Karpas-422 (cell line): ENCODE measurements at places on chromosomes 7 and 10.

- DNase-seq, result no peak
Measured at GRCh38 chr10:103466734-103467133, 8.0 kb upstream of the CALHM1 start.

- no peak for DNase-seq
Measured at GRCh38 chr7:150449206-150449952, 1.1 kb upstream of the GIMAP8 start.

DNA sequence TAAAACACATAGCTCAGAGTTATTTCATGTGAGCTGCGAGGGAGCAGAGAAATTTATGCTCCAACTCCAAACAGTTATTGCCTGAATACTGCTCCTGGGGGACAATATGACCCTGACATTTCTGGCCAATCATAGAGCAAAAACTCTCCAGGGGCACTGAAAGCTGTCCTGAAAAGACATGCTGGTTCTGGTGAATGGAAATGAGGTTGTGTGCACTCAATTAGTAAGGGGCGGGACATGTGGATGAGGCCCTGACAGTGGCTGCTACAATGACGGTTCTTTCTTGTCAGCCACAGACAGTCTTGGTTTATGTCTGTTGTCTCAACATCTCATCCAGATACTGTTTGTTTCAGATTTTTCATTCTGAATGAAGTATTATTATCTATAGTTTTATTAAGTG, 151.8 kb downstream of the TWIST1 start:
- no peak for DNase-seq

DNA sequence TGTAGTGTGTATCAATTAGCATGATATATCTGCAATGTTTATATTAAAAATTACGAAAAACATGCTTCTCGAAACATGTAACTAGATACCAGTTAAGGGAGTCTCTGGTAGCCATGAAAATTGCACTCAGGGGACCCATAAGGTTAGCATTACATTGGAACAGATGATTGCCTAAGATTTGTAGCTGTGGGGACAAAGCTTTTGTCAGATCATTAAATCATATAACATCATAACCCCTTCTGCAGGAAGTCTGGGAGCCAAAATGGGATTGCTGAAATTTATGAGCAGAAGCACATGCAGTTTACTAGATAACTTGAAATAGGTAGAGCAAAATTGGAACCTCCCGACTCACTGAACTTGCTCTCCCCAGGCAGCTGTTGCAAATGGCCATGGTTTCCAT, 235.0 kb upstream of the IGFBP3 start:
- no peak for DNase-seq

DNA sequence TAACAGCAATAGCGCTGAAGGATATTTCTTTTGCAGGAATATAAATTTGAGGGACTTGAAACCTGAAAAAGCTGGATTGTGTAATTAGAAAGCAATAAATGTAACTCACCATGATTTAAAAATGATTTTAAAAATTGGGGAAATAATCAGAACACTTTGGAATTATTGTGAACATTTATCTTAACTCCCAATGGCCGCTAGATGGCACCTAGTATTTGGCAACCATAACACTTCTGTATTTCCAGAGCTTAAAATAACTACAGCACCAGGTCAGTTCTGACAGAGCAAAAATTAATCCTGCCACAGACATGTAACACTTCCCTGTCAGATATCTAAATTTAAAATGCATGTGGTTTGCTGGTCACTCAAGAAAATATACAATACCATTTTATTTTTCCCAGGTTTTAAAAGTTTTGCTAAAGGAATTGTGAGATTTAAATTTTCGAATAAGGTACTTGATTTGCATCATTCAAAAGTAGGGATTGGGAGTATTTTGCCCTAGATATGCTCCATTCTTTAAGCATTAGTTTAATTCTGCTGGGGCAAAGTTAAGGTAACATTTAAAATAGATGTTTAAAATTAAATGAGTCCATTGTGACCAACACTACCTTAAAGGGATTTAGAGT, 144.5 kb downstream of the PPP1R3A start:
- peak; percentile 66 for DNase-seq

DNA sequence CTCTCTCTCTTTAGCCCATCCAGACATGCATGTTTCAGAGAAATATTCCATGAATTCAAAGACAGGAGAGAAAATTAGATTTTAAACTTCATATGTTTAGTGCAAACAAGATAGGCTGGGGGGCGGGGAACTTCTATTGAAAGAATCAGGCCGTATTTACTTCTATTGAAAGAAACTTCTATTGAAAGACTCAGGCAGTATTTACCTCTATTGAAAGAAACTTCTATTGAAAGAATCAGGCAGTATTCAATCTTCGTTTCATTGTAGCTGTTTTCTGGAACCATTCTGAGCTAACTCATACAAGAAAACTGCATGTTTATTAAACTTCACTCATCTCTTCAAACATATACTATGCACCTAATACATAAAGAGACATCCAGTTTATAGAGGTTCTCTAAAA, 123.1 kb downstream of the TYW1B start:
- DNase-seq, result no peak

DNA sequence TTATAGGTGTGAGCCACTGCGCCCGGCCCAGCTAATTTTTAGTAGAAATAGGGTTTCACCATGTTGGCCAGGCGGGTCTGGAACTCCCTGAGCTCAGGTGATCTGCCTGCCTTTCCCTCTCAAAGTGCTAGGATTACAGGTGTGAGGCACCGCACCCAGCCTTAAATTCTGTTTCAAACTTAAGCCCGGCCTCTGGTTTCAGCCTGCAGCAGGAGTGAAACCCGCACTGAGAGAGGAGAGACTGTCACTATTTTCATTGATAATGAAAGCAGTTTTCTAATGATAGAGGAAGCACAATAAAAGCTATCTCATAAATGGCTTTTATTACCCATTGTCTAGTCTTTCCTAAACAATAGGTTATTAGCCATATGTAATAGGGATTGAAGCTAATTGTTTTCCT, 415.5 kb downstream of the GALNT17 start:
- no peak for DNase-seq

GRCh38 chr7:889391-889790, 13.0 kb downstream of the GET4 start:
- no peak for DNase-seq

DNA sequence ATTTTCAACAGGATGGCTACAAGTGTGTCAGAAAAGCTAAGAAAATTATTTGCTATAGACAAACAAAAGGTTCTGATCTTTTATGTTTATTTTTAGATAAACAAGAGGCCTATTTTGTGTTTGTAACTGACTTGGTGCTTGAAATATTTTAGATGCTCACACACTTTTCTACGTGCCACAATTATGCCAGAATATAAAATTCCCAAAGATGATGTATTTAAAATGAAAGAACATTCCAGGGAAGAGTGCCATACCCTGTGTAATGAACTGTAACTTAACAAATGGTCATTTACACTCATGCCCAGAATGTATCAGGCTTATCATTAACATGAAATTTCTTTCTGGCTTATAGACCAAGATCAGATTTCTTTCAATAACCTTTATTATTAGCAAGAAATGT, 144.9 kb upstream of the MTPN start:
- no peak for DNase-seq
